ENCODE measurements at places on chromosomes 13 and 19.

GRCh38 chr19:1465191-1466016, 13.6 kb downstream of the C19orf25 start:
- no peak for DNase-seq

GRCh38 chr13:112052213-112052612, 14.7 kb upstream of the SOX1 start:
- no peak for DNase-seq

DNA sequence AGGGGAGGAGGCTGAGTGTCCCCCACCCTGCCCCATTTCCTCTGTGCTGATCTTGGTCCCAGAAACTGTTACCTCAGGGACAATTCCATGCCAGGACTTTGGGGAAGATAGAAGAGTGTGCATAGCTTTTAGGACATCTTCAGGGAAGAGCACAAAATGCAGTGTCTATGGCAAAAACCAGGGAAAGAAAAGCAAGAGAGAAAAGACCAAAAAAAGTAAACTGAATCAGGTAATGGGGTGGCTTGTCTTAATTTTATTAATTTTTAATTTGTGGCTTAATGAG, 109.4 kb downstream of the NDFIP2 start:
- no peak for DNase-seq

DNA sequence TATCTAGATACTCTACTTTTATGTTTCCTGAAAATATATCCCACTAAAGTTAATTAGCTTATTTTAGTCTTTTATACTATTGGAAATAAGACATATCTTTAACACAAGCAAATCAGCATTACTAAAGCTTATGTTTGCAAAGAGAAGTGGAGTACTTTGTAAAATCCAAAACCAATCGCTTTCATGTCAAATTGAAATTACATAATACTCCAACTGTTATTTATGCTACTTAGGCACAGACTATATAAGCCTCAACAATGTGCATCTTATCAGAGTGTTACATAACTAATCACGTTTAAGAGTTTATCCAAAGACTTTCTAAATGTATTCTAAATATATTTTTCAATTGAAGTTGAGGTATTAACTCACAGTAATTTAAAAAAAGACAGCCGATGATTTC, 200.0 kb downstream of the PCDH20 start:
- no peak for DNase-seq

GRCh38 chr19:15293781-15294491, 38.4 kb downstream of the BRD4 start:
- DNase-seq = no peak

DNA sequence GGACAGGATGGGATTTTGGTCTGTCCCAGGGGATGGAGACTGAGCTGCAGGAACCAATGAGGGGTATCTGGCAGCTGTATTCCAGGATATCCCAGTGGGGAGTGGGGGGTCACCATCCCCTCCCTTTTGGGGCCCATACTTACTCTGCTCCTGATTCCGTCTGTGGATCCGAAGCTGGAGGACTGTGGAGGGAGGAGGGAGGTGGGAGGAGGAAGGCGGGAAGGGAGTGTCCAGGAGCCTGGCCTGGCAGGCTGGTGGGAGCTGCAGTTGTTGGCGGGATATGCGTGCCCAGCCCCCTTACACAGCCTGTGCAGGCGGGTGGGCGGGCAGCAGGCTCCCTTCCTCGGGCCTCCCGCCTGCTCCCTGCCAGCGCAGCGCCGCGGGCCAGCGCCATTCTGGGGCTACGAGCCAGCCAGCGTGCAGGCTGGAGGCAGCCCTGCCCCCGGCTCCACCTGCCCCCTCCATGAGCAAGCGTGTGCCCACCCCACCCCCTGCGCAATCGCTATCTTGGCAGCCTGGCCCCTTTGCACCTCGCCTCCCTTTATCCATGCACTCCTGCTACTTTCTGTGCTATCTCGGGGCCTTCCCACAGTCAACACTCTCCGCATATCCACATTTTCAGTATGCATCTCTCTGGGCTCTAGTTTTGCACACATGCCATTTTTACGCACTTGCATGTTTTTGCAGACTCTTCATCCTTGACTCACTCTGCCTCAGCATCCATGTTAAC, 2.8 kb downstream of the MAMSTR start:
- no peak for DNase-seq

DNA sequence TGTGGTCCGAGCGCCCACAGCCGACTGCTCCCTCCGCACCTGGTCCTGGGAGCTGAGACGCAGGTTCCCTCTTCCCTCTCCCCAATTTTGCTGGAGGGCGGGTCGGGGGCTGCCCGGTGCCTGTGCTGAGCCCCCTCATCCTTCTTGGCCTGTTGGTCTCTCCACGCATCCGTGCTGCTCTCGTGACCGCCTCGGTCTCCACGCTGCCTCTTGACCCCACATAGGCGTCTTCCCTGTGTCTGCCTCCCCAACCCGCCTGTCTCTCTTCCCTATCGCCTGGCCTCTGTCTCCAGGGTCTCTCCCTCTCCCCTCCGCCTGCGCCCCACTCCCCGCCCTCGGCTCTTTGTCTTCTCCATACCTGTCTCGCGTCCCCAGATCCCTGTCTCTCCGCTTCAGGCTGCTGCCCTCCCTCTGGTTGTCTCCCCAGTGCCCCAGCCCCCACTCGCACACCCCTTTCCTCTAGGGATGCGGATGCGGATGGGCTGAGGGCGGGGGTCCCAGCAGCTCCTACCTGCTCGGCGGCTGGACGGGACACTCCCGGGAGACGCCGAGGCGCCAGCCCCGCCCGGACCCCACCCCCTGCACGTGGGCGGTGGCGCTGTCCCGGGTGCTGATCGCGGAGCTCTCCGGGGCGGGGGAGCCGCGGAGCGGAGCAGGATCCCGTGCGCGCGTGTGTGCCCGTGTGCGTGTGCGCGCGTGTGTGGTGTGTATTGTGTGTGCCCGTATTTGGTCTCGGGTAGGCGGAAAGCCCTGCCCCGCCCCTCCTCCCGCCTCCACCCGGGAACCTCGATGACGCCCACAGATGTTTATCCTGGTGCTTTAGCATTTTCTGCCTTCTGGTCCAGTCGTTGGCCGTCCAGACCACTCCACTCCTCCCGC, at the start of gene SYT5:
Gene SYT5 (minus strand): TSS at position 684 of the 879 bp plus-strand sequence. CDS start 1,248 bp downstream, outside the sequence.
- DNase-seq = no peak

- DNase-seq = no peak
Measured at GRCh38 chr13:36282821-36283432, 14.7 kb downstream of the CCDC169 start.

- DNase-seq = no peak
Measured at GRCh38 chr19:29837448-29837981, 25.7 kb downstream of the CCNE1 start.

All from SIG-M5 (cell line).